ENCODE measurements at places on chromosomes 7 and 10. TPM values are rescaled to one million over a fixed set of nuclear protein-coding genes. Genes with fewer than 3 reads are reported as not detected.

Gene HOGA1
- 1.1 TPM for total RNA-seq

DNA sequence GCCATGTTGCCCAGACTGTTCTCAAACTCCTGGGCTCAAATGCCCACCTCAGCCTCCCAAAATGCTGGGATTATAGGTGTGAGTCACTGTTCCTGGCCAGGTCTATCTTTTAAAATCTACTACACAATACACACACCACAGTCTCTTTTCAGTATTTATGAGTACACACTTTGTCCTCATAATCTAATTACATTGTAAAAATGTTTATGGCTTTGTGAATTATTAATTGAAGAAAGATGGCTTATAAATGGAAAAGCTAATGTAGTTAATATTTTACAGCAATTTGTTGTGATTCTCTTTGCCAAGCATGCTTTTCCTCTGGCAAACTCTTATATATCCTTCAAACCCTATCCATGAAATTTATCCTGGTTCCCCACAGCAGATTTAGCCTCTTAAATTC, 22.0 kb downstream of the LAMB4 start:
- no peak for DNase-seq

Gene AUTS2
- total RNA-seq = 6.6 TPM

GRCh38 chr10:89521368-89521767, 14.0 kb downstream of the SLC16A12 start:
- DNase-seq = no peak

- DNase-seq = no peak
Measured at GRCh38 chr7:140322759-140323158, 75.6 kb downstream of the SLC37A3 start.

Gene ZNF117
- total RNA-seq = 12.9 TPM

DNA sequence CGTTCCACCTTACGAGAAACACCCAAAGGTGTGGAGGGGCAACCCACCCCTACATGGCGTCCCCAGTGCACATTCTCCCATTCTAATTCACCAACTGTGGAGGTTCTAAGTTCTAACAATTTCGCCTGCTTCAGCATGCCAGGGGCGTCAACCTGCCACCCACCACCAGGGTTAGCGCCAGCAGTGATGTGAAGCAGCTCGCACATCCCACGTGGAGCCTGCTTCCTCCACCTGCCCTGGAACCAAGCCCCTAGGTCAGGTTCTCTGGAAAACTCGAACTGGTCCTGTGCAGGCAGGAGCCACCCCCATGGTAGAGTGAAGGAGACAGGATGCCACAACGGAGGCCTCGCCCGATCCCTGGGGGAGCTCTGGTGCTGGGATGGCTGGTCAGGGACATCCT, 33.3 kb upstream of the FXYD4 start:
- no peak for DNase-seq

DNA sequence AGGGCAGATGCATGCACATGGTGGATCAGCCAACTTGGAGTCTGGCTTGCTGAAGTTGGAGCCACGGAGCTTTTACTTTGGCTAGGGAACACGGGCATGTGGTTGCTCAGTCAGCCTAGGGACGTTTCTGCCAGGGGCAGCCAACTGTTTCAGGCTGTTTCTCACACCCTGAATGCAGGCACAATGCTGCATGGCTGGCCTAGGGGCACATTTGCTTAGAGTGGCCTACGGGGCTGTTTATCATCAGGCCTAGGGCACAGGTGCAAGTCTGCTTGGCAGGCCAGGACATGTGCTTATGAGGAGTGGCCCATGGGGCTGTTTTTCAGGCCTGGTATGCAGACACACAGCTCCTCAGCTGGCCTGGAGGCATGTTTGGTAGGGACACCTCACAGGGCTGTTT, 107.4 kb downstream of the GSAP start:
- peak; percentile 99 for DNase-seq

DNA sequence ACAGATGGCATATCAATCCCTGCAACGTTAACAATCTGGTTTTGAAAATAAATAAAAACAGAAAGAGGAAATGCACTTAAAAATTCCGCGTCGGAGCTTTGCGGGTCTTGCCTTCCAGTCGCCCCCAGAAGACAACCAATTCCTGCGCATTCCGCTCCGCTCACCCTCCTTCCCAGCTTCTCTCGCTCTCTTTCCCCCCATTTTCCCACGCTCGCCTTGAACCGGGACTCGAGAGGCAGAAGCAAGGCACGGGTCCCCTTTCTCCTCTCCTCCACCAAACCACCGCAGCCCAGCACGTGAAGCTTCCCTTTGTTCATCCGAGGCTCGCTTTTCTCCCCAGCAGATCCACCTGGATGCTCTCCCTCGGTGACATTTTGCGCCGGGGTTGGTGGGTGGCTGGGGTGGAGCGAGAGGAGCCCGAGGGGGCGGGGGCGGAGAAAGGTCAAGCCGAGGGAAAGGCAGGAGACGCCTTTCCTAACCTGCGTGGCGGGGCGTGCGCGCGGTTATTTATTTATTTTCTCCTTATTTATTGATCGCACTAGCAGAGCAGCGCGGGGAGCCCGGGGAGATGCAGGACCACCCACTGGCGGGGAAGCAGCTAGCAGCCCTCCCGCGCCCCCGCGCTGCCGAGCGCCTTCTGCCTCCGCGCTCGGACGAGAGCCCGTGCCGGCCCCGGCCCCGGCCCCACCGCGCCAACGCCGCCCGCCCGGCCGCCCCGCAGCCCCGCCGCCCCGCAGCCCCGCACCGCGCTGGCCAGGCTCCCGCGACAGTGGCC, at the start of gene KCND2:
Gene KCND2 (plus strand): TSS at position 475 of the 775 bp plus-strand sequence.
- DNase-seq = peak; percentile 32

Gene TMEM236
- 0.31 TPM for total RNA-seq

- no peak for DNase-seq
Measured at GRCh38 chr10:117938104-117938503, 108.6 kb downstream of the RAB11FIP2 start.

GRCh38 chr7:91293136-91293535, 28.9 kb downstream of the FZD1 start:
- no peak for DNase-seq

Gene GCK
- 0.13 TPM for total RNA-seq

DNA sequence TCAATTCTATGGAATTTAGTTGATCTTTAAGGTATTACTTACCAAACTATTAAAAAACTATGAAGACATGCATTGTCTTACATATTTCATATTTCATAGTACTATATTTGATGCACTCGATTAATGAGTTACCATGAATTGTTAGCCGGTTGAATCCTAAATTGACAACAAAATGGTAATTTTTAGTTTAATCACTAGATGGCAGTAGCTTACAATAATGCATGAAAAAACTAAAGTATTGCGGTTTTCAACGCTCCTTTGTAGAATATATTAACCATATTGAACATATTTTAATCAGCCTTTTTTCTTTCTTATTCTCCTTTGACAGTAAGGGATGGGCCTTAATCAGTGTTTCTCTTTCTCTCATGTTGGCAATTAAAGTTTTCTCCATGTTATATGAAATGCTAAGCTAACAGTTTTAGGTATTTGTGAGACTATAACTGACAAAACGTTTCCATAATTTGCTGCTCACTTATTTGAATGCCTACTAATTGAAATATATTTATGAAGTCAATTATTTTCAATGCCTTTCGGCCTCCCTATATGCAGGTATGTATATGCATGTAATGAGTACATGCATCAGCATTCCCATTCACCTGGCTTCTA, 48.5 kb upstream of the ARL4A start:
- peak; percentile 63 for DNase-seq

DNA sequence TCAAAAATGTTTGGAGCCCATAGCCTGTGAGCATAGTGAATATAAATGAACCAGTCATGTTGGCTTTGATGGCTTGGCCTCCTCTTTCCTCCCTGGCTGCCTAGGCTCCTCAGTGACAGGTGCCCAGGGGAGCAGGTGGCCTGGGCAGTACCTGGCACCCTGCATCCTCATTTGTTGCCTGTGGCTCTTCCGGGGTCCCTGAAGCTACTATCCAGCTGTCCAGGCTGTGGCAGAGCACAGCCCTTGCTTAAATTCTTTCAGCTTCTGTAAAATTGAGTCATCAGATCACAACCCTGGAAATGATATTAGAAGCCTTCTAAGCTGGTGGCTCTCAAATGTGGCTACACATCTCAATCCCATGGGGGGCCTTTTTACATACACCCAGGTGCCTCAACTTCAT, 525.4 kb downstream of the GALNT17 start:
- peak; percentile 94 for DNase-seq

- DNase-seq = no peak
Measured at GRCh38 chr10:33746836-33747268, 412.4 kb upstream of the NRP1 start.

Gene KIF11
- total RNA-seq = 1.9 TPM

- DNase-seq = no peak
Measured at GRCh38 chr10:89029181-89029580, 38.6 kb downstream of the FAS start.

GRCh38 chr10:1551636-1552338, 185.5 kb downstream of the ADARB2 start:
- DNase-seq = no peak

DNA sequence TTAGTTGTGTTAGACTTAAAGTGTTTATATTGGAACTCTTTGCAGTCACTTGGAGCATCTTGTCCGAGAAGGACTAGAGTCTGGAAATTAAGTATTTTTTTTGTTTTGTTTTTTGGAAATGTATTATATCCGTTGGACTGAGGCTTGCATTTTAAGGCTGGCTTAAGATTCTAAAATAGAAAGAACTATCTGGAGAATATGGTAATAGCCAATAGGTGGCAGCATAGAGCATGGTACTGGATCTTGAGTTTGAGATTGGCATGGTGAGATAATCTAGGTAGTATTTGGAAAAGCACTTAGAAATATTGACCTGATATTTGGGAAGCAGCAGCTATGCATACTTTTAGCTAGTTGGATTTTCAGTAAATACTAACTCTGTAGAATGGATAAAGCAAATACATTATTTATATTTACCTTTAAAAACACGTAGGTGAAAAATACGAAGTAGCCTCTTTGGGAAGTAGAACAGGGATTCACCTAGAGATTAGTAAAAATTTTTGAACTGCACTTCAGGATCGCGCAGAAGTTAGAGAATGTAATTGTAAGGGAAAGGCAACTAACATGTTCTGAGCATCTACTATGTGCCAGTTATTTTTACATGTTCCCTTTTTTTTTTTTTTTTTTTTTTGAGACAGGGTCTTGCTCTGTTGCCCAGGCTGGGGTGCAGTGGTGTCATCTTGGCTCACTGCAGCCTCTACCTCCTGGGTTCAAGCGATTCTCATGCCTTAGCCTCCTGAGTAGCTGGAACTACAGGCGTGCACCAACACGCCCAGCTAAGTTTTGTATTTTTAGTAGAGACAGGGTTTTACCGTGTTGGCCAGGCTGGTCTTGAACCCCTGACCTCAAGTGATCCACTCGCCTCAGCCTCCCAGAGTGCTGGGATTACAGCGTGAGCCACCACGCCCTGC, 78.6 kb downstream of the LCOR start:
- peak; percentile 54 for DNase-seq

GRCh38 chr10:121187391-121187790, 336.2 kb downstream of the WDR11 start:
- no peak for DNase-seq

- no peak for DNase-seq
Measured at GRCh38 chr10:75089634-75090033, 21.8 kb upstream of the SAMD8 start.

GRCh38 chr7:64618785-64619456, 47.0 kb upstream of the ZNF107 start:
- peak; percentile 72 for DNase-seq

DNA sequence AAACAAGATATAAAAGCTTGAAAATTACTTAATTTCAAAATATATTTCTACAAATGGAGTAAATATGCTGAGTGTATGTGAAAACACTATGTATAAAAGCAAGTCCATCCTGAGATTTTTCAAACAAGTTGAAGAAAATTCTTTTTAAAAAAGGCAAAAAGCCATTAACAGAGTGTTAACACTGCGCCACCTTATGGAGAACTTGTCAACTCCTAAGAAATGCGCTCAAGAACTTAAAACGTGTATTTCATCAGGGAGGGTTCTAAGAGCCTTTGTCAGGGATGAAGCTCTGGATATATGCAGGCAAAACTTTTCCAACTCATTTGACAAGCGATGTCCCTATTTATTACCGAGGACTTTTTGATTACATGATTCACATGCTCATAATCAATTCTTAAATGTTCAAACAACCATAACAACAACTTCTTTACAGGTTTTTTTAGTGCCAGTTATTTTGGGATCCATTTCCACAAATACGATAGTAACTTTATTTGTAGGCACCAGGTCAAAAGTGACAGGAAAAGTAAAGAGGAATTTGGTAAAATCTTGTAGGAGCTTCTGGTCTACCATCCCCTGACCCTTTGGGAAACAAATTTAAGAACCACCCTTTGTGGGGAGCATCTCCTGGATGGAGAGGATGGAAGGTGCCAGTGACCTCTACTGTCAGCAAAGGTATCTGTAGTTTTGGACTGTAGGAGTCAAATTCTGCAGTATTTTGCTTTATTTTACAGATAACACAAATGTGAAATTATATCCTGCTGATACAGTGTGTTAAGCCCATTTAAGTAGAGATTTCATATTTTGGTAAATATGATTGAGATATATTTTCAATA, 23.2 kb downstream of the CALCR start:
- peak; percentile 62 for DNase-seq

Gene TWIST1
- total RNA-seq = 24.7 TPM

DNA sequence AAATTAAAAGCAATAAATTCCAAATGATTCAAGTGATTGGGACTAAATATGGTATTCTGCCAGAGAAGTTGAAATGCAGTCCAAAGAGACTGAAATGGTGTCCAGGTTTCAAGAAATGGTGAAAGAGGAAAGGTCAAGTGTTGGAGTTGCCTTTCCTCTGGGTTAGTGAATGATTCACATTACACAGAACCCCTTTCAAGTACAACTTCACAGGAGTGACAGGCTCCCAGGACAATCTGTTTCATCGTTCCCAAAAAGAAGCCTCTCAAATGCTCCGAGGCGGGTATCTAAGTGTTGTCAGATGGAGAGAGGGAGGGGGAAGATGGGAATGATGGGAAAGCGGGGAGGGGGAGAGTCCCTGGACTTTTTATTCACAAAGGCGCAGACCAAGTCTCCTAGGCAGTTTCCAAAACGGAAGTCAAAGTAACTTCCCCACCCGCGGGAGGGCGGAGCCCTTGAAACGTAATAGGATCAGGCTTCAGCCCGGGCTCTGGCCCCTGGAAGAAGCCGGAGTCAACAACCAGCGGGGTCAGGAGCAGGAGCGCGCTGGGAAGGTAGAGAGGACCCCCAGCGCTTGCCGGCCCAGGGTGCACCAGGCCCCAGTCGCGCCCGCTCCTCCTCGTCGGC, 754 bp downstream of the SLC25A13 start:
- DNase-seq = peak; percentile 93

GRCh38 chr10:105347487-105347886, 706.4 kb downstream of the SORCS3 start:
- no peak for DNase-seq

Measured in myocyte (in vitro differentiated cells).